ENCODE measurements at places on chromosomes 16 and 17.

DNA sequence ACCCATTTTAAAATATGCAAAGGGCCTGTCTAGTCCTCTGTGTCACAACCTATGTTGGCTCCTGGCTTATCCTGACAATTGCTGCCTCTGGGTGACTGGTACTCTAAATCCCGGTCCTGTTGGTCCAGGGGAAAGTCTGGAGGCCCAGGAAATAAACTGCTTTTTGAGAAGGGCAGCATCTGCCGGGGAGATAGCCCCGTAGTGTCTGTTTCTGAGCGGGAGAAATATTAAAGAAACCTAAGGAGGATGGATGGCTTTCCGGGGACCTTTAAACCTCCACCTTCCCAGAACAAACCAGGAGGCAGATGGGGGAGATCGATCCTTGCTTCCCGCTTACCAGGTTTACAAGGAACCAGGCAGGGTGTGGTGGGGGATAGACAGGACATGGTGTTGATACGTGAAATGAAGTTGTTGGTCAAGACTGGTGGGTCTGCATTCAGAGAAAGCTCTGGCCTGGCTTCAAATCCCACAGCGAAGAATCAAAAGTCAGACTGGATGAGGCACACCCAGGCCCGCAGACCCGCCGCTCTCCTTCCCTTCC, 3.8 kb downstream of the HOXB2 start:
- H3K27ac ChIP-seq: peak overlapping the region; percentile 92
- H3K4me3 ChIP-seq: peak overlapping the region; percentile 87
- no peak for DNase-seq
- H3K27me3 ChIP-seq: peaks cover 37% of the 10 kb centered on the region

GRCh38 chr16:65932350-65933072, 434.0 kb upstream of the CDH5 start:
- no peaks in the 10 kb centered on the region for H3K36me3 ChIP-seq
- H3K27me3 ChIP-seq: no peaks in the 10 kb centered on the region
- H3K4me3 ChIP-seq: no peak overlapping the region
- no peaks in the 10 kb centered on the region for H3K4me1 ChIP-seq

DNA sequence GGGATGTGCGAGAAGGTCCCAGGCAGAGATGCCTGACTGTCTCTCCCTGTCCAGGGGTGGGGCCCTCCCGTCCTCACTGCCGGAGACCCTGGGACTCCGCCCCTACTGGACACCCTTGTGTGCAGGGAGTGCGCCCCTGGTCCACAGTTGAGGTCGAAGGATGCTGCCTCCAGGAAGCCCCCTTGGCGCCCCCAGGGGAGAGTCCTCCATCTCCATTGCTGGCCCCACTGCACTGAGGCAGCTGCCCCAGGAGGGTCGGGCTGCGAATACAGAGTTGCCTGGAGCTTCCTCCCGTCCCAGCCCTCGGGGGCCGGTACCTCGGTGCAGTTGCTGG, 26.6 kb downstream of the CTU2 start:
- H3K27ac ChIP-seq: no peak overlapping the region
- no peaks in the 10 kb centered on the region for H3K27me3 ChIP-seq
- no peak overlapping the region for H3K4me3 ChIP-seq
- peaks cover 3% of the 10 kb centered on the region for H3K4me1 ChIP-seq
- DNase-seq: no peak

DNA sequence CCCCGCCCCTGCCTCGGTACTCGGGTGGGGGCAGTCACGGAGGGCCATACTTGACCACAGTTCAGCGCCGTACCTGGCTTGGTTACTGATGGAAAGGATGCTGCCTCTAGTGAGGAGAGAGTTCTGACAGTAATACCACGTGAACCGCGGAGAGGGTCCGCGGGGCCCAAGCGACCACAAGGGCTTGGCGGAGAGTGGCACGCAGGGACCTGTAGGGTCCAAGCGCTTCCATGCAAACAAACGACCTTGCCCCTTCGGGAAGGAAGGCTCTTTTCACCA, 9.2 kb downstream of the KDM6B start:
- no peaks in the 10 kb centered on the region for H3K27me3 ChIP-seq
- H3K27ac ChIP-seq: peak overlapping the region; percentile 100
- H3K4me1 ChIP-seq: peaks cover 61% of the 10 kb centered on the region
- peaks cover 41% of the 10 kb centered on the region for H3K36me3 ChIP-seq

GRCh38 chr17:22278302-22279275, 586.3 kb downstream of the KCNJ18 start:
- H3K27me3 ChIP-seq: no peaks in the 10 kb centered on the region
- no peaks in the 10 kb centered on the region for H3K4me1 ChIP-seq
- H3K4me3 ChIP-seq: no peak overlapping the region
- DNase-seq: peak; percentile 10

DNA sequence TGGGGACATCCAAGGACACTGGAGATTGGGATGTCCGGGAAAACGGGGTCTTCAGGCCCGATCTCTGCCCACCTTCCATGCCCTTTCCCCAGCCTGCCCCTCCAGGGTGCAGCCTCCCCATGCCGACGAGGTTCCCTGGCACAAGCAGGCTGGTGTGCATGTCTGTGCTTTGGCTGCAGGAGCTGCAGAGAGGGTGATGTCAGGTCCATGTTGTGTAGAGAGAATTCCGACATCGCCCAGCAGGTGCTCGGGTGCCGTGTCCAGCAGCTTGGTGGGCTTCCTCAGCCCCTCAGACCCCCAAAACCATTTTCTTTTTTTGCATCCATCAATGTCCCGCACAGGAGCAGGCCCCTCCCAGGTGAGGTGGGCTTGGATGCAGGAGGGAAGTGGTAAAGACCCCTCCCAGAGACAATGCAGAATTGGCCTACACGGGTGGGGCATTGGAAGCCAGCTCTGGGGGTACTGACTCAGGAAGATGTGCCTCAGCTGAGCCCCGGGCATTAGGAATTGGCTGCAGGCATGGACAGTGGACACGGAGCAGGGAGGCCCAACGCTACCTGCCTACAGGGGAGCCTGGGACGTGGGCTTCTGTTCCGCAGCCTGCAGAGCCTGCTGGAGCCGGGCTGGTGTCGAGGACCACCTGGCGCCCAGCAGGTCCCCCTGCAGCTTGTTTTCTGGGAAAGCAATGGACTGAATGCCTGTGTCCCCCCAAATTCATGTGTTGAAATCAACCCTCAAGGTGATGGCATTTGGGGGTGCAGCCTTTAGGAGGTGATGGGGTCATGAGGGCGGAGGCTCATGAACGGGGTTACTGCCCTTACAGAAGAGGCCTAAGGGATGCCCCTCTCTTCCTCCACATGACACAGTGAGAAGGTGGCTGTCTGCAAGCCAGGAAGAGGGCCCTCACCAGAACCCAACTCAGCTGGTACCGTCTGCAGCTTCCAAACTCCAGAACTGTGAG, 97.5 kb downstream of the METRNL start:
- no peak for DNase-seq
- peaks cover 18% of the 10 kb centered on the region for H3K4me1 ChIP-seq
- no peaks in the 10 kb centered on the region for H3K27me3 ChIP-seq
- H3K4me3 ChIP-seq: no peak overlapping the region
- H3K36me3 ChIP-seq: no peaks in the 10 kb centered on the region

GRCh38 chr16:54458923-54459322, 172.3 kb upstream of the IRX3 start:
- no peak overlapping the region for H3K4me3 ChIP-seq
- H3K36me3 ChIP-seq: no peaks in the 10 kb centered on the region
- H3K27ac ChIP-seq: no peak overlapping the region
- DNase-seq: no peak
- H3K4me1 ChIP-seq: no peaks in the 10 kb centered on the region
- no peaks in the 10 kb centered on the region for H3K27me3 ChIP-seq

- H3K4me3 ChIP-seq: no peak overlapping the region
- no peak overlapping the region for H3K27ac ChIP-seq
- H3K4me1 ChIP-seq: no peaks in the 10 kb centered on the region
- no peaks in the 10 kb centered on the region for H3K36me3 ChIP-seq
- no peaks in the 10 kb centered on the region for H3K27me3 ChIP-seq
Measured at GRCh38 chr16:15542261-15542660, 100.7 kb downstream of the MARF1 start.

DNA sequence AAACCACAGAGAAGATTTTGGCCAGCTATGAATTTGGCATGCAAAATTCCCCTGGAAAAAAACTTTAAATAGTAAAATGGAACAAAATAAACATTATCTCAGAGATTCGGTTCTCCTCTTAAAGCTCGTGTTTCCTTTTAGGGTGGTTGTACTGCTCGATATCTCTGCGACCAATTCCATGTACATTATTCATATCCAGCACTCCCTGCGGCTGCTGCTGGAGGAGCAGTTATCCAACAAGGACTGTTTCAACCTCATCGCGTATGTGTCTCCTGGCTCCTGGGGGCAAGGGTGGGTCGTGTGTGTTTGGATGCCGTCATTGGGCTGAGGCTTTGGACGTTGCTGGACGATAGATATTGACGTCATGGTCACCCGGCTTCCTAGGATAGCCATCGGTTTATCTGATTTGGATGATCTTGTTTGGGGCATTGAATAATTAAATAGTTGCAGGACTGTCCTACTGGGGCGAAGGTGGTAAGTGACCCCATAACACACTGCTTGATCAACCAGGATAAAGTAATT, 33.8 kb downstream of the VWA3A start:
- peaks cover 10% of the 10 kb centered on the region for H3K4me1 ChIP-seq
- no peaks in the 10 kb centered on the region for H3K36me3 ChIP-seq
- H3K4me3 ChIP-seq: no peak overlapping the region

All from activated B cell treated with CpG ODN at 0.5 μM for 24 hours (primary cell).